ENCODE measurements at places on chromosomes 7 and 10. TPM values are rescaled to one million over a fixed set of nuclear protein-coding genes. Genes with fewer than 3 reads are reported as not detected.

The TAS2R5 gene
- 1.3 TPM for total RNA-seq

The NPTX2 gene
- total RNA-seq: 81.2 TPM

The LLCFC1 gene
- not detected for total RNA-seq

DNA sequence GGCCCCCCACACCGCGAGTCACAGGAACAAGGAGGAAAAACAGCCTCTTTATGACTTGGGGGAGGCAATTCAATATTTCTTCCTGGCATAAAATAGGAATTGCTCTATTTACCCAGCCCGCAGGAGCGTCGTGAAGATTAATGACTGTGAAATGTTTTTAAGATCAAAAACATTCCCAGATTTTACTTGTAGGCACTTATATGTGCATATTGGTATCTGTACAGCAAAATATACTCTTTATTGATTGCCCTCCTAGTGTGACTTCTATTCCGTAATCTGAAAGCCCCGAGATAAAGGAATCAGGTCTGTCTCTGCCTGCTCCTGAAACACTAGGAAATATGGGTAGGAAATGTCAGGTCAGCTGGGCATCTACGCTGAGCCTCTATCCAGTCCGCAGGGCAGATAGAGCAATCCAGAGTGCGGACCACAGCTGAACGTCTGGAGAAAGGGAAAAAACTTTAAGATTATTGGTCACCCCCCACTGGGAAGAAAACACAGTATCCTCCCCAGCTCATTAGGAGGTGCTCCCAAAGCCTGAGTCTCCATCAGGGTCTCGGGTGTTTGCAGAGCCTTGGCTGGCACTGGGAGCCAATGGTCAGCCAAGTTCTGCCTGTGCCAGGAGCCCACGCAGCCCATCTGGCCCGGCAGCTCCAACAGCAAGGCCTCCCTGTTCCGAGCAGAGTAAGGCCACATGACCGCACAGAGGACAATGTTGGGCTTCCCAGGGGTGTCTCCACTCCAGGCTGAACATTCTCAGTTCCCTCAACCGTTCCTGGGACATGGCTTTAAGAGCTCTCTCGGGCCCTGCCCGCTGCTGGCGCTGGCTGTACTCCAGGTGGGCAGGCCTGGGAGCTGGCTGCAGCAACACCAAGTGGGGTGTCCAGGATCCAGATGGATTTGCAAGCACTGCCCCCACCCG is 7.7 kb downstream of the CTBP2 start:
- peaks cover 75% of the 10 kb centered on the region for H3K4me1 ChIP-seq
- peaks cover 14% of the 10 kb centered on the region for H3K27me3 ChIP-seq
- peaks cover 4% of the 10 kb centered on the region for H3K36me3 ChIP-seq
- H3K27ac ChIP-seq: peak overlapping the region; percentile 68

- H3K4me1 ChIP-seq: peaks cover 3% of the 10 kb centered on the region
- H3K27ac ChIP-seq: no peak overlapping the region
- no peak overlapping the region for H3K4me3 ChIP-seq
- peaks cover 4% of the 10 kb centered on the region for H3K36me3 ChIP-seq
- no peak for DNase-seq
These were observed 279.9 kb upstream of the NEBL start for GRCh38 chr10:21176934-21177480.

GRCh38 chr7:46207931-46208634 is 287.0 kb upstream of the IGFBP3 start:
- H3K27me3 ChIP-seq: no peaks in the 10 kb centered on the region
- no peak overlapping the region for H3K4me3 ChIP-seq
- DNase-seq: no peak
- no peaks in the 10 kb centered on the region for H3K4me1 ChIP-seq
- no peak overlapping the region for H3K27ac ChIP-seq

- no peak overlapping the region for H3K27ac ChIP-seq
- no peak for DNase-seq
- no peaks in the 10 kb centered on the region for H3K27me3 ChIP-seq
- H3K4me1 ChIP-seq: no peaks in the 10 kb centered on the region
These were observed 33.3 kb downstream of the OR13A1 start for GRCh38 chr10:45282061-45282460.
